Effector CD4-positive, alpha-beta T cell (primary cell): ENCODE measurements at places on chromosomes 5 and 9.
A peak's percentile ranks its signal among the peaks of the same experiment; 100 is the strongest.

DNA sequence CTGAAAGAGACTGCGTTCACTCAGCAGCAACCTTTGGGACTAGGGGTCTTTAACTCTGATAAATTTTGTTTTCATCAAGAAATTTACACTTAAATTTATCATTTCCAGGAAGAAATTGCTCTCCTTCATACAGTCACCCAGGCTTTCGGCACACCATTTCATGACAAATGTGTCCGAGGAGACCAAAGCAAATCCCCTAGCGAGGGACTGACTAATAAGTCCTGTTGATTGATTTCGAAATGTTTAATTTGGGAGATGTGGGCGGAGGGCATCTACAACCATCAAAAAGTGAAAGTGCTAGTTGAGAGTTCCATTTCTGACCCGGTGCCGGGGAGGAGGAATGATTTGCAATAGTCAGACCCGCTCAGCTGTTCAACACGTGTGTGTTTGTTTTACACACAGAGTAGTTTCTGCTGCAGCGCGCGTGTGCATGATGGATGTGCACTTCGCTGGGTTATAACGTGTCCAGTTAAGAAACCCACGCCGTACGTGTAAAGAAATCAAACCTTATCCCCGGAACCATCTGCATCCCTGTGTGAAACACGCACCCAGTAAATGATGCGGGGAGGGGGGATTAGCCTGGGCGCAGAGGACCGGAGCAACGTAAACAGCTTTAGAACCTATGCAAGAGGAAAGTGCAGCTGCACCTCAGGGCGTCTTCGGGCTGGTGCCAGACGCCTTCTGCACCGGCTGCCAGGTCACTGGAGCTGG lies 845 bp upstream of the NR4A3 start:
- peak; percentile 45 for DNase-seq

GRCh38 chr5:155004138-155004744 lies 9.3 kb upstream of the KIF4B start:
- DNase-seq: no peak

GRCh38 chr9:7143645-7144200 lies 385.9 kb downstream of the KDM4C start:
- no peak for DNase-seq

DNA sequence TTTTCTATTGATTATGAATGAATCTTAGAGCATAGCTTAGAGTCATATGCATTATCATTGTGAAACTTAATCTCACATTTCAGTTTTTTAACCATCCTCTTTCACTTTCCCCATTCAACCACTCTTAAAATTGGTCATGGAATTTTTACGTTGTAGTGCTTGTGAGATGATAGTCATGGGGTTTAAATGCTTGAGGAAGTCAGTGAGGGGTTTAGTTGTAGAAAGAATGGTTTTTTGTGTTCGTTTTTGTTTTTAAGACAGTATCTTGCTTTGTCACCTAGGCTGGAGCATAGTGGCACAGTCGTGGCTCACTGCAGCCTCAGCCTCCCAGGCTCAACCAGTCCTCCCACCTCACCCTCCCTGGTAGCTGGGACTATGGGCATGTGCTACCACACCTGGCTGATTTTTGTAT lies 19.6 kb downstream of the UGCG start:
- no peak for DNase-seq

GRCh38 chr5:177023303-177023664 lies 788 bp downstream of the ZNF346 start:
- DNase-seq: no peak

GRCh38 chr9:129413537-129414376 lies 207.1 kb downstream of the C9orf50 start:
- DNase-seq: peak; percentile 99

DNA sequence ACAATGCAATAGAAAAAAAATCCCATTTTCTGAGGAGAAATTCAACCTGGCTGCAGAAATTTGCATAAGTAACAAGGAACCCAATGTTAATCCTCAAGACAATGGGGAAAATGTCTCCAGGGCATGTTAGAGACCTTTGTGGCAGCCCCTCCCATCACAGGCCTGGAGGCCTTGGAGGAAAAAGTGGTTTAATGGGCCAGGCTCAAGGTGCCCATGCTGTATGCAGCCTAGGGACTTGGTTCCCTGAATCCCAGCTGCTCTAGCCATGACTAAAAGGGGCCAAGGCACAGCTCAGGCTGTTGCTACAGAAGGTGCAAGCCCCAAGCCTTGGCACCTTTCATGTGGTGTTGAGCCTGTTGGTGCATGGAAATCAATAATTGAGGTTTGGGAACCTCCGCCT lies 66.5 kb downstream of the ALDH1A1 start:
- no peak for DNase-seq
